ENCODE measurements at places on chromosomes 3 and 15.

- no peak for DNase-seq
Measured at GRCh38 chr3:101266566-101266965, 53.8 kb downstream of the IMPG2 start.

DNA sequence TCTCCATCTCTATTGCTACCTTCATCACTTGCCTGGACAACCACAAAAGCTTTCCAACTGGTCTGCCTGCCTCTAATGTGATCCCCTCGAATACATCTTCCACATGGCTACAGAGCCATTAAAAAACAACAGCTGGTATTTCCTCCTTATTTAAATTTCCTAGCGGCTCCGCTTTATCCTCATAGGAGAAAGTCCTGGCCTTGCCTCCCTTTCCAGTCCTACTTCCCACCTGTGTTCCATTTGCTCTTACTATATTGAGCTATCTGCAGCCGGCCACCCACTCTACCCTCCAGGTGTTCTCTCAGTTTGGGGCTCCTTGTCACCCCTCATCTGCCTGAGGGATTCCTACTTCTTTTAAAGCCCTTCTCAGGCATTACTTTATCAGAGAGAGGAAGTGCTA is 49.7 kb upstream of the TSPAN3 start:
- no peak for DNase-seq

DNA sequence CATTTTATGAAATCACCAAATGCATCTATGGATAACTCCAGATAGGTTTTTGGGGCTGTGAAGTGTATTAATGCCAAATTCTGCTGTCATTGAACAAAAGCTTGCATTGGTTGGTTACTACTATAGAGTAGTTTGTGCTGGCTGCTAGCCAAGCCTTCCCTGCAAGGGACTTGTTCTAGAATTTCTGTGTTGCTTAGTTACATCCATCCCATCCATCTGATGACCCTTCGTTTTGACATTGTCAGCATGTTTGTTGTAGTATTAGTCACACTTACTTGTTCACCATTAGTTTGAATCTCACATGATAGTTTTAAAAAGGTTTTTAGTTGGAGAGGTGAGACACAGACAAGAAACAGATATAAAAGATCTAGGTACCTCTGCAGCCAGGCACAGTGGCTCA is 7.0 kb upstream of the NIPA2 start:
- no peak for DNase-seq

DNA sequence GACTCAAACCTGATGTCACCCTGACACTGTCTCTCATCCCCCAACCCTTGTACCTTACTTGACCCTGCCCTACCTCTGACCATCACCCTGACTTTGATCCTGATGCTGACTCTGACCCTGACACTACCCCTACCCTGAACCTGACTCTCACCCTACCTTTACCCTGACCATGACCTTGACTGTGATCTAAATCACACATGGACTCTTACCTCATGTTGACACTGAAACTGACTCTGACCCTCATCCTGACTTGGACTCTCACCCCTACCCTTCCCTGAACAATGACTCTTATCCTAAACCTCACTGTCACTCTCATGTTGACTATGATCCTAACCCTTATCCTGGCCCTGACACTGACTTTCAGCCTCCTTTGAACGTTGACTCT is 21.7 kb upstream of the SLC25A26 start:
- DNase-seq, result no peak

GRCh38 chr3:175212896-175213295 is 353.8 kb downstream of the NAALADL2 start:
- DNase-seq, result no peak

DNA sequence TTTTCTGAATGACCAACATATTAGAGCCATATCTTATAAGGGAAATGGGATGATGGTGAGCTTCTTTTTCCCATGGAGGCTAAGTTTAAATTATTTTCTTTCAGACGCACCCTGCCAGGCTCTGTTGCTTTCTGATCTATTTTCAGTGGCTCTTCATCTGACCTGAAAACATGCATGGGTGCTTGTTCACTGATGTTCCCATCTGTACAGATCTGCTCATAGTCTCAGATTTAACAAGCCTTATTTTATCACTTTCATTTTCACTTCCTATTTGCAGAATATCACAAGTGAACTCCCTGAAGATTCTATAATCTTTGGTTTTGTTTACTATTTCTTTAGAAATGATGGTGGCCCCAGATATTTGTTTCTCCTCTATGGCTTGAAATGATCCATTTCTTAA is 31.1 kb upstream of the SUCLG2 start:
- no peak for DNase-seq

DNA sequence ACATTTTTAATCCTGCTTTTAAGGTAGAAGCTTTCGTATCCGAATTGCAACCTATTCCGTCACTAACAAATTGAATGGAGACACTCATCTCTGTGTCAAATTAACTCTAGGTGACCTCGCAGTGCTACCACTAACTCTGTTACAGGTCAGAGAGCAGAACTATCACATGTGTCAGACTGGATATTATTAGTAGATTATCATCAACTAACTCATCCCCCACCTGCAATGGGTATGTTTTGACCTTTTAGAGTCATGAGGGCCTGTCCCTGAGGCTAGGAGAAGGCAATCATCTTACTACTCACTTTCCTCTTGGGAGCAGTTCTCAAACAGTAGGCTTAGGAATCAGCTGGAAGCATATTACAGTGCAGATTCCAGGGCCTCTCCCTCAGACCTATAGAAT is 2.0 kb downstream of the GLDN start:
- no peak for DNase-seq

GRCh38 chr3:43902415-43902814 is 211.7 kb downstream of the ABHD5 start:
- DNase-seq, result no peak

DNA sequence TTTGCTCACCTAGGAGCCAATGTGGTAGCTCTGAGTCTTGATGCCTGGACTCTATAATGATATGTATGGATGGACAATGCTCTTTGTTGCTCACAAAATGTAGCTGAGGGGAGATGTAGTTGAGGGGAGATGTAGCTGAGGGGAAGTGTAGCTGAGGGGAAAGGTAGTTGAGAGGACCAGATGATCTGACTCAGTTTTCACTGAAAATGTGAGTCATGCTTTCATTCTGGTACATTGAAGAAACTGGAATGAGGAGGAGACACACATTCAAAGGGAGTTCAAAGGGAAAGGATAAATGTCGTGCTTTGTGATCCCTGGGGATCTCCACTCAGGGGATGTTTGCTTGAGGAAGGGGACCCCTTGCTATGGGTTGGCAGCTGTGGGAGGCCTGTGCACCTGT is 302.9 kb upstream of the TRIM42 start:
- no peak for DNase-seq
